ENCODE measurements at places on chromosomes 5 and 9. TPM values are rescaled to one million over a fixed set of nuclear protein-coding genes. Genes with fewer than 3 reads are reported as not detected.

DNA sequence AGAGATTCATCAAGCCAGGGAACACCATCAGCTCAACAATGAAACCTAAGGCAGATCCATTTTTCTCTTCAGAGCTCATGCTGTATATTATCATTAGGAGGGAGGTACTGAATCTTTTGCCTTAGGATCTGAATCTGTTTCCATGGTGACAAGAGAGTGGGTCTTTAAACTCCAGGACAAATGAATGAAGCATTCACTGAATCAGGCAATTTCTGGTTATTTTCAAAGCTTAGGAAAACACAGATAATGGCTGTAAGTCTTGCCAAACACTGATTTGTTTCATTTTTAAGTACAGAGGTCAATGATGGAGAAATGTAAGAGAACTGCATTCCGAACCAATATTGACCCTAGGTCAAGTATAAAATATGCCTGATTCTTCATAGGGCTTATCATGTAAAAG is 84.9 kb downstream of the GNA14 start:
- no peak for DNase-seq

DNA sequence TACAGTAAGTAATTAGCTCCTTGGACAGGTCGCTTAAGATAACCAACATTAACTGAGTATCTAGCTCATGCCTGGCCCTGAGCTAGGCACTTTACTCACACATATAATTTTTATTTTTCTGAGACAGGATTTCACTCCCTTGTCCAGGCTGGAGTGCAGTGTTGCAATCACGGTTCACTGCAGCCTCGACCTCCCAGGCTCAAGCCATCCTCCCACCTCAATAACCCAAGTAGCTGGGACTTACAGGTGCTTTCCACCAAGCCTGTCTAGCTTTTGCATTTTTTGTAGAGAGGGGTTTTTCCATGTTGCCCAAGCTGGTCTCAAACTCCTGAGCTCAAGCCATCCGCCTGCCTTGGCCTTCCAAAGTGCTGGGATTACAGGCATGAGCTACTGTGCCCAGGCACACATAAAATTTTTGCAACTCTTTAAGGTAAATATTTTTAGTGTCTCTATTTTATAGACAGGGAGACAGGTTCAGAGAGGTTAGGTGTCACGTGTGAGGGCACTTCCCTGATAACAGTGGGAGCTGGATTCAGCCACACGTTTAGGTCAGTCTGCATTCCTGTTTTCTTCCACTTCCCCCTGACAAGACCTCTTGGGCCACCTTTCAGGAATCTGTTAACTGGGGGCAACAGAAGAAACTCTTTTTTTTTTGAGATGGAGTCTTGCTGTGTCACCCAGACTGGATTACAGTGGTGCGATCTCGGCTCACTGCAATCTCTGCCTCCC is 18.2 kb downstream of the HBEGF start:
- no peak for DNase-seq

ANKRD18B gene
- polyA plus RNA-seq, result 0.74 TPM

- no peak for DNase-seq
Observed at GRCh38 chr5:122879076-122879475, 33.7 kb downstream of the SNX24 start.

DNA sequence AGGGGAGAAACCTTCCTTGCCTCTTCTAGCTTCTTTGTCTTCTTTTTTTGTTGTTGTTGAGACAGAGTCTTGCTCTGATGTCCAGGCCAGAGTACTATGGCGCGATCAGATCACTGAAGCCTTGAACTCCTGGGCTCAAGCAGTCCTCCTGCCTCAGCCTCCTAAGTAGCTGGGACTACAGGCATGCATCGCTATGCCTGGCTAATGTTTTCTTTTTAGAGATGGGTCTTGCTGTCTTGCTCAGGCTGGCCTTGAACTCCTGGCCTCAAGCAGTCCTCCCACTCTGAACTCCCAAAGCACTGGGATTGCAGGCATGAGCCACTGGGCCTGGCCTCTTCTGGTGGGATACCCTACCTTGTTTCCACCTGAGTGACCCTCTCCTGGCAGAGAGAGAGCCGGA is 3.4 kb upstream of the PAXX start:
- no peak for DNase-seq

C1QTNF3 gene
- 2.2 TPM for polyA plus RNA-seq

DNA sequence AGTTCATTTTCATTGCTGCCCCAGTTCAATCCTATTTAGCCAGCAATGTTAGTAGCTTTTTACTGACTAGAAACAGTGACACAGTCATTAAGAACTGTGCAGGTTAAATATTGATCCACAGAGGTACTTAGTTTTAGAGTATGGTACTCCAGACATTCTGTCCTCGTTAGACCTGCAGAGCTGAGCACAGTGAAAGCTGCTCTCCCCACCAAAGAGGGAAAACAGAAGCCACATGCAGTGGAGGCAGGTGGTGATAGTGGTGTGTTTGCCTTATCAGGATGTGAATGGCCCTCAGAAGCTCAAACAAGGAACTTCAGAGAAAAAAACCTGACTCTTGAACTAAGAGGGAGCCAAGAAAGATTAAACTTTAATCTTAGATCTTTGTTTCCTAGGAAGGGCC is 75.5 kb downstream of the UNC13B start:
- no peak for DNase-seq

GRCh38 chr9:129174102-129174723 is 3.8 kb downstream of the IER5L start:
- no peak for DNase-seq

DNA sequence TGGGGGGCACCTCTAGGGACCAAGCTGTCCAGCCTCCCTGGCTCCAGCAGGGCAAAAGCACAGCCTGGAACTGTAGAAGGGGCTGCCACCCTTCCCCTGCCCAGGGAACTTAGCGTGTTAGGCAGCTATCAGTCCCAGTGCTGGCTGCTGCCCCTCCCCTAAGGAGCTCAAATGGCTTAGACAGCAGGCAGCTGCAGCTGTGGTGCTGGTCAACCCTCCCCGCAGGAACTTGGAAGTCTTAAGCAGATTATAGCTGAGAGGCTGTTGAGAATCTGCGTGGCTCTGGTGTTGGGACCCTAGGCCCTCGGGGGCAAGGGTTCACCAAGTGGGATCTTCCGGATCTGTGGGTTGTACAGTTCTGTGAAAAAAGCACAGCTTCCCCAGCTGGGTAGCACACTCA is 536.5 kb upstream of the CDH10 start:
- no peak for DNase-seq

RETREG1 gene
- 0.06 TPM for polyA plus RNA-seq

- no peak for DNase-seq
Observed at GRCh38 chr9:86838519-86839497, 108.5 kb downstream of the GAS1 start.

DNA sequence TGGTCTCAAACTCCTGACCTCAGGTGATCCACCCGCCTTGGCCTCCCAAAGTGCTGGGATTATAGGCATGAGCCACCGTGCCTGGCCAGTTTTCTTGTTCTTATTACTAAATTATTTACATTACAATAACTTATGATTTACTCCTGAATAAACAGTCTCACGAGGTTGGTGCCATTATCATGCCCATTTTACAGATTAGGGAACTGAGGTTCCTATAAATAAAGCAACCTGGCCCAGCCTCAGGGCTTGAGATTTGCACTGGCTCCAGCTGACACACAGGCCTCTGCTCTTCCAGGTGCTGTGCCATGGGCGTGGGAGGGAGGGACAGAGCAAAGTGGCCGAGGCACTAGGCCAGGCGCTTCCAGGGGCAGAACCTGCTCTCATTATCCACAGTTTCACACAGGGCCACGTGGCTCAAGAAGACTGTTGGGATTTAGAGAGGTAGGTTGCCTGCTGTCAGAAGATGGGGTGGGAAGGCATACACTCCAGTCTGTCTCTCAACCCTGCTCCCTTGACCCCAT is 2.3 kb downstream of the PLPP7 start:
- DNase-seq, result no peak

MSX2 gene
- polyA plus RNA-seq, result 1.4 TPM

DNA sequence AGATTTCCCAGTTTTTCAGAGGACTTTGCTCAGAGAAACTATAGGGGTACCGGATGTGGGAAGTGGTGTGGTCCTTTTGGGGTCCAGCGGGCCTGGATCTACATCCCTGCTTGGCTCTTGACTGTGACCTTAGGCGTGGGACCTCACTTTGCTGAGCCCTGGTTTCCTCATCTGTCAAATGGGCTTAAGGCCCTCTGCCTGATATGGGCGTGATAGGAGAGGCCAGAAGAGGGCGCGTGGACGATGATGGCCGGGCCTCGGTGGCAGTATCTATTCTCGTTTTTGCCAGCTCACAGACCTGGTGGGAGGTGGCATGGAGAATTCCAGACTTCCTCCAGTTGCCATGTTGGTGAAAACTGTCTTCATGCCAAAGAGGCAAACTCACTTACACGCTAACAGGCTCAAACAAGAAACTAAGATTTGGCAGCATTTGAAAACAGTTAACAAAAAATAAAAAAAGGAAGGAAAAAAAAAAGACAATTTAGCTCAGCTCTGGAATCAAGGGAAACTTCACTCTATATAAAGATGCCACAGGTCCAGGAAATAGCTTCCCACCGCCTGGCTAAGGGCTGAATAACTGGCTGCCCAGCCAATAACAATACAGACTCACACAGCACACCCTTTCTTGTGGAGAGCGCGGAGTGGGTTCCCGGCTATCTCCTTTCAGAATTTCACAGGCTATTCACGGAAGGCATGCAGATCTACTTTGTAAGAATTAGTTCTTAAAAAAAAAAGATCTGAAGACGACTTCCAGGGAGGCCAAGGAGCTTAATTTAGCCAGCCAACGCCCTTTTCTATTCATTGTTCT is 1.7 kb downstream of the SH3PXD2B start:
- peak; percentile 39 for DNase-seq

FCN1 gene
- not detected for polyA plus RNA-seq

PDE8B gene
- 2.2 TPM for polyA plus RNA-seq

KIAA0825 gene
- 1.3 TPM for polyA plus RNA-seq

DNA sequence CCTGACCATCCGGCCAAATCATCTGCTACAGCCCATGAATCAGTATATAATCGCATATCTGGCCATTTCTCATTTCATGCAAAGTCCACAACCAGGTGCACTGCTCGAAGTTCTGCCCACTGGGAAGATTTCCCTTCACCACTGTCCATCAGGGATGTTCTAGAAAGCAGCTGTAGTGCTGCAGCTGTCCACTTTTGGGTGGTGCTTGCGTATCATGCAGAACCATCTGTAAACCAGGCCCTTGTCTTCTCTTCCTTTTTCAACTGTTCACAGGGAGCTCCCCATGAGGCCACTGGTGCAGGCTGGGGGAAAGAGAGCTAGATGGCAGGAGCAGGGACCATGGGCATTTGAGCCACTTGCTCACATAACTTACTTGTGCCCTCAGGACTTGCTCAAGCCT is 7.4 kb upstream of the ADAMTS6 start:
- no peak for DNase-seq

DNA sequence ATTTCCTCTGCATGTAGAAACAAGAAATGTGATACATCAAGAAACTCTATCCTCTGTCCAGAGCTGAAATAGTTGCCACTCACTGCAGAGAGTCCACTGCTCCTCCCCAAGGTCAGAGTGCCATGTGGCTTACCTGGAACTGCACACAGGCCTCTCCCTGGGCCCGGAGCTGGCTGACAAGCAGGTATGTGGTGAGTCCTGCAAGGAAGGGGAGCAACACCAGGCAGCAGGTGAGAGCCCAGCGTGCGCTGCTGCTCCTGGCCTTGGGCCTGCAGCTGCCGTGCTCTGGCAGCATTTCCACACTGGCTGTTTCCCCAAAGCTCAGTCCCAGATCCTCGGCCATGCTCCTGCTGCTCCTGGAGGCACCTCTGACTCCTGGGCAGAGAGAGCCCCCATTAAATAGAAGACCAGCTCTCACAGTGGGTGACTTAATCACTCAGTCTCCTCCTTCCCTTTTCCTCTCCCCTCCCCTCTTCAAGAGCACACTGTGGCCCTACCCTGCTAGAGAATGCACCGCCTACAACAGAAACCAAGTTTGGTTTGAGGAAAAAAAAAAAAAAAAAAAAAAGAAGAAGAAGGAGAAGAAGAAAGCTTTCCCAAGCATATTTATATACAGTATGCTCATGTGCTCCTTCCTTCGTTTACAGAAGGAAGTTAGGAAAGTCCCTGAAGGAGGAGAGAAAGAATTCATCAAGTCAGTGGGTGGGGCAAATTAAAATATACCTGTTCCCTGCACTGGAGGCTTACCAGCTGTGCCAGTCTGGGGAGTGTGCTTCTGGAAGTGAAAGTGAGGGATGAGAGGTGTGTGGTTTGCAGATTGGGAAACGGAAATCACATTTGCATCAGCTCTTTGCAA is at the start of gene TNFSF15:
TSS of gene TNFSF15 (minus strand) at position 370 of the 856 bp plus-strand sequence. CDS start at position 343, 27 bp downstream.
- DNase-seq, result no peak

Data from BJ (cell line).